ENCODE measurements at places on chromosomes 1 and 21.

DNA sequence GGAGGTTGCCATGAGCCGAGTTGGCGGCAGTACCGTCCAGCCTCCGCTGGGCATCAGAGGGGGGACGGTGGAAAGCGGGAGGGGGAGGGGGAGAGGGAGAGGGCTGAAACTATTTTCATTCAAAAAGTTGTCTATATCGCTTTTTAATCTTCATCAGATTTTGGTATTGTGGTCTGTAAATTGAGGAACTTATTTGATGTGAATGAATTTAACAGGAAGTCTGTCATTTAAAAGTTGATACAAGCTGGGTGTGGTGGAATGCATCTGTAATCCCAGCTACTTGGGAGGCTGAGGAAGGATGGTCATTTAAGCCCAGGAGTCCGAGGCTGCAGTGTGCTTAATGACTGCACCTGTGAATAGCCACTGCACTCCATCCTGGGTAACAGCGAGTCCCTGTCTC lies 3.0 kb upstream of the EPHX4 start:
- no peak for DNase-seq

GRCh38 chr1:109277434-109278204 lies 5.3 kb downstream of the PSRC1 start:
- peak; percentile 67 for DNase-seq

DNA sequence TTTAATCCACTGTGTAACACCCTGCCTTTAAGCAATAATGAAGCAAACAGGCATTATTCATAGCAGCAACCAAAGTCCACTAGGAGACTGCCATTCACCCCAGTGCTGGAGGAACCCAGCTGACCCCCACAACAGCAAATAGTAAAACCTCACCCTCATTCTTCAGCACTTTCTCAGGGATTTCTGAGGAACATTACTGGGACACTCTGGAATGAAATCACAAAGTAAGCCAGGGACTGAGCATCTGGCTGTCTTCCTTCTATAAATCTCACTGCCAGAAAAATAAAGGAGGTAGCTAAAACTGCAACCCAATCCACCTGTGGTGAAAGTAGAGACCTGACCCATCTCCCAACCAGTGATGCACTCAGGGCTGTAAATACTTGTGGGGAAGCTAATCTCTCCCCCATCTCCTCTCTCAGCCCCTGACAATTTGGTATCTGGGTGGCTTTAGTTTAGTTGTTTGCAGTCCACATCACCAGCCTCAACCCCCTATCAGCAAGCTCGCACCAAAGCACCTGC lies 47.1 kb downstream of the COL6A1 start:
- DNase-seq: no peak

DNA sequence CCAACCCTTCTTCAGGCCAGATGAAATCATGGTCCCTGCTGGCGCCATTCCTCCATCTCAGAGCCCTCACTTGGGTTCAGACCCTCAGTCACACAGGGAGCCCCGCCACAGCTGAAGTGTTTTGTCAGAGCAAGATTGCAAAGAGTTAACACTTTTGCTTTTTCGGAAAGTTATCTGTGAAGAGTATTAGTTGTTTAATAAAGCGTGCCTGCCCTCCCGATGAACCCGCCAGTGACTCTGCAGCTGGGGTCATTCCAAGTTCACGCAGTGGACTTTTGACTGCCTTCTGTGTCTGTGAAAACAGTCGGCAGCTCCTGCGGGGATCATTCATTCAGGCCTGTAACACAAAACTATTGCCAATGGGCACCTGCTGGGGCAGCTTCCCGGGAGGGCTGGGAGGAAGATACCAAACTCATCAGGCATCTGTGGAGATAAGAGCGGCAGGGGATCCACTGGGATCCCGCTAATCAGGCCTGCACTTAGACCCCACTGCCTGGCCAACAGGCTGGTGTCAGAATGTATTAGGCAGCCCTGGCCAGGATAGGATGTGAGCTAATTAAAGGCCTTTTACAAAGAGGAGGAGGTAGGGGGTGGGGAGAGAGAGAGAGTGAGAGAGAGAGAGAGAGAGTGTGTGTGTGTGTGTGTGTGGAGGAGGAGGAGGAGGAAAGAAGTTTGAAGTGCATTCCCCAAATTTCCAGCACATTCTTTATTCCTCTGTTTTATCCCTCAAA lies 184.5 kb downstream of the DHRS3 start:
- DNase-seq: no peak

- DNase-seq: no peak
These were observed 151.0 kb upstream of the C1orf87 start for GRCh38 chr1:60224523-60224922.
